ENCODE measurements at places on chromosomes 4 and X.

DNA sequence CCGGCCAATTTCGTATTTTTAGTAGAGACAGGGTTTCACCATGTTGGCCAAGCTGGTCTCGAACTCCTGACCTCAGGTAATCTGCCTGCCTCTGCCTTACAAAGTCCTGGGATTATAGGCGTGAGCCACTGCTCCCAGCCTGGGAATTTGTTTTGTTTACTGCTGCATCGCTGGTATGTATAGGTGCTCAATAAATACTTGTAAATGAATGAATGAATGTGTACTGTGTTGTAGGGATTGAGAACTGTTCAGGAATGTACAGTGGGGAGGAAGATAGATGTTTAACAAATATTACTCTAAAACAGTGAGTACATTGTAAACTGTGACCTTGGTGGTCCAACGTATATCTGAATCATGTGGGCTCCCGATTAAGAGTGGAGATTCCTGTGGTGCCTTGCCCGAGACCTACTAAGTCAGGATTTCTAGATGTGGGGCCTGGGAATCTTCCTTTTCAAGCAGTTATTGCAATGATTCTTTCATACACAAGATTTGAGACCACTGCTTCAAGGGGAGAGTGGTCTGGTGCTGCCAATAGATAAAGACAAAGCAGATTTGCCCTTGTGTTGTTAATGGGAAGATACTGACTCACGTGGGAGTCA is 41.0 kb downstream of the WWC2 start:
- H3K36me3 ChIP-seq: no peaks in the 10 kb centered on the region
- H3K4me1 ChIP-seq: no peaks in the 10 kb centered on the region
- H3K4me3 ChIP-seq: no peak overlapping the region
- H3K27me3 ChIP-seq: no peaks in the 10 kb centered on the region
- no peak overlapping the region for H3K27ac ChIP-seq

DNA sequence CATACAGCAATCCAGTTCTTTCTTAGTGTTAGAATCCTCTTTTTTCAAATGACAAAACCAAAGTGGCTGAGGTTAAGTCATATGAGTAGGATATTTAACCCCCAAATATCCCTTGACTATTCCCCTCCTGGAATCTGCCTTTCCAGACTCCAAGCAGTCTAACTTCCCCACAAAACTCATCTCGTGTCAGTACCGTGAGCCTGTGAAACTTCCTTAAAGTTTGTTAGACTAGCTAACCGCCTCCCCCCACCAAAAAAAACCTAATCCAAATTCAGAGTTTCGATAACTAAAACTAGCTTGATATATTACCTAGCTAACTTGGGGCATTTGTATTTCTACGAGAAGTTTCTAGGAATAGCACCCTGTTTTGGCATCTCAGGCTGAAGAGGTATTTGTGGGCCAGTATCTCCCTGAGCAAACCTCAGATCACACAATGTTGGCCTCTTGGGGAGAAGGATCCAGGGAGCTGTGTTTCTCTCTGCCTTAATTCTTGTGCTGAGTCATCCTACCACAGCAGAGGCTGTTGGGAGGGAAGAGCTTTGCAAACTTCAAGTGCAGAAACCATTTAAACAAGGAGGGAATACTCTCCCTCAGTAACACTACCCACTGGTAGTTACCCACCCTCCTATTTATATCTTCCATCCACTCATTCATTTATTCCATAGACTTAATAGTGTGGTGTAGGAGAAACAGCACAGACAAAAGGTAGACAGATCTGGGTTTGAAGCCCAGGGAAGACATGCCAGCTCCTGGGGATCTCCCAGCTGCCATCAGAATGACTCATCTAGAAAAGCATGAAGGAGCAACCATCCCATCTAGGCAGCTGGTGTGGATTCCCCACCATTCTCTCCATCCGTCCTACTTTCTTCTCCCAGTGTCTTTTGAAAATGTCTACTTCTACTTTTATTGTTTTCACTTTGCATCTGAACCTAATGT is 39.3 kb upstream of the TXK start:
- H3K4me1 ChIP-seq: no peaks in the 10 kb centered on the region
- H3K36me3 ChIP-seq: no peaks in the 10 kb centered on the region
- no peak for DNase-seq
- H3K27me3 ChIP-seq: no peaks in the 10 kb centered on the region
- H3K27ac ChIP-seq: no peak overlapping the region
- H3K4me3 ChIP-seq: no peak overlapping the region

DNA sequence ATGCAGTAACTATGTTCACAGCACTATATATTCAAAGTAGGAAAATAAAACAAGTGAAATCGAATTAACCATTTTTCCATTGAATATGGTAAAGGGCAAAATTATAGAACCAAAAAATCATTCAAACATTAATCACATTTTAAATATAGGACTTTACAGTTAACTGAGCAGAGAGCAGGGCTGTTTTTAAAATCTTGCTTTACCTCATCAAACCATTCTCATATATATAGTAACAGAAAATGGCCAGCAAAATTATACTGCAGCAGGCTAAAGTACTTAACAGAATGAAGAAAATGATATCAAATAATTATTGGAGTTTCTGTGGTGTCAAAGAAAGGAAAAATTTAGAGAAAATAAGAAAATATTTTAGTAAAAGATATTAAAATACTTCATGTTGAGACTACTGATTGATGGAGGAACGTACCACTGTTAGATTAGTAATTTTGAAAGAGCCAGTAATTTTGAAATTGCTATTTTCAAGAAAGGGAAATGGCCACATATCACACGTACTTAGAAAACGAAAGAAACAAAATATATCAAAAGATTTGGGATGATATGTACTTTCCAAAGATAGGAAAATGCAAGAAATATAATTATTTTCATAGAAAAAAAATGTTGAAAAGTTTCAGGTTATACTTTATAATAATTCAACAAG is 813.7 kb downstream of the DMD start:
- no peaks in the 10 kb centered on the region for H3K36me3 ChIP-seq
- no peaks in the 10 kb centered on the region for H3K4me1 ChIP-seq
- H3K27ac ChIP-seq: no peak overlapping the region
- no peak for DNase-seq
- H3K4me3 ChIP-seq: no peak overlapping the region

- no peak for DNase-seq
- no peaks in the 10 kb centered on the region for H3K27me3 ChIP-seq
- no peak overlapping the region for H3K27ac ChIP-seq
- no peak overlapping the region for H3K4me3 ChIP-seq
- H3K36me3 ChIP-seq: no peaks in the 10 kb centered on the region
Measured at GRCh38 chrX:10467793-10468192, 152.6 kb downstream of the MID1 start.

GRCh38 chrX:48835524-48836329 is at the start of gene PCSK1N:
Gene PCSK1N (minus strand): TSS chrX:48835610. CDS start chrX:48835532, 78 bp downstream.
- H3K4me3 ChIP-seq: peak within 1 kb of the TSS; percentile 73
- DNase-seq: peak; percentile 38
- peaks cover 18% of the 10 kb centered on the region for H3K4me1 ChIP-seq
- no peak within 1 kb of the TSS for H3K27ac ChIP-seq
- H3K36me3 ChIP-seq: no peaks in the 10 kb centered on the region

GRCh38 chr4:17877661-17878060 is 66.9 kb downstream of the NCAPG start:
- no peak overlapping the region for H3K4me3 ChIP-seq
- peaks cover 3% of the 10 kb centered on the region for H3K36me3 ChIP-seq
- H3K27me3 ChIP-seq: no peaks in the 10 kb centered on the region
- H3K27ac ChIP-seq: no peak overlapping the region

- H3K27me3 ChIP-seq: no peaks in the 10 kb centered on the region
- no peak overlapping the region for H3K27ac ChIP-seq
- H3K4me3 ChIP-seq: no peak overlapping the region
- no peaks in the 10 kb centered on the region for H3K36me3 ChIP-seq
Measured at GRCh38 chr4:175703956-175704600, 108.0 kb downstream of the GPM6A start.

GRCh38 chr4:185904381-185904780 is 92.4 kb upstream of the SORBS2 start:
- no peaks in the 10 kb centered on the region for H3K36me3 ChIP-seq
- H3K27me3 ChIP-seq: no peaks in the 10 kb centered on the region
- H3K4me1 ChIP-seq: no peaks in the 10 kb centered on the region

Data from activated naive CD4-positive, alpha-beta T cell treated with anti-CD3 and anti-CD28 coated beads, Interleukin-2, amount 10 ng/mL, durations not matched to agents 7 days and 5 days (primary cell).